ENCODE measurements at places on chromosomes 6 and 20.

GRCh38 chr6:54959820-54960219 lies 113.2 kb downstream of the FAM83B start:
- no peak for DNase-seq

DNA sequence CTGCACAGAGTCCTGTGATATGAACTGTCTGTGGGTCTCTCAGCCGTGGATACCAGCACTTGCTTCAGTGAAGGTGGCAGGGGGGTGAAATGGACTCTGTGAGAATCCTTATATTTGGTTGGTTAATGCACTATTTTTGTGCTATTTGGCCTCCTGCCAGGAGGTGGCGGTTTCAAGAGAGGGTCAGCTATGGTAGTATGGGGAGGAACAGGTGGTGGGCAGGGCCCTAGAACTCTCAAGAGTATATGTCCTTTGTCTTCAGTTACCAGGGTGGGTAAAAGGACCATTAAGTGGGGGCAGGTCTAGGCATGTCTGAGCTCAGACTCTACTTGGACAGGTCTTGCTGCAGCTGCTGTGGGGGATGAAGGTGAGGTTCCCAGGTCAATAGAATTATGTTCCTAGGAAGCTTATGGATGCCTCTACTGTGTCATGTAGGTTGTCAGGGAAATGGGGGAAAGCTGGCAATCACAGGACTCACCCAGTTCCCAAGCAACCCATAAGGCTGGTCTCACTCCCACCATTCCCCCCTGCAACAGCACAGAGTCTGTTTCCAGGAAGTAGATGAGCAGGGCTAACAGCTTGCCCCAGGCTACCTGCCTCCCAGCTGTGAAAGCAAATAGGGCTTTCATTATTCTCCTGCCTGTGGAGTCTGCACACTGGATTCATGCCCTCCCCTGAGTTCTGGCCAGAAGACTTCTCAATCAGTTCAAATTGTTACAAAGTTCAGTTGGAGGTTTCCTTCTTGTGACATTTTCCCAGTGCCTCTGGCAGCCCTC lies 56.8 kb upstream of the PHIP start:
- DNase-seq, result no peak

- peak; percentile 54 for DNase-seq
Measured at GRCh38 chr6:165883851-165884640, 221.0 kb upstream of the PDE10A start.

GRCh38 chr6:161066511-161066910 lies 74.9 kb downstream of the MAP3K4 start:
- no peak for DNase-seq

DNA sequence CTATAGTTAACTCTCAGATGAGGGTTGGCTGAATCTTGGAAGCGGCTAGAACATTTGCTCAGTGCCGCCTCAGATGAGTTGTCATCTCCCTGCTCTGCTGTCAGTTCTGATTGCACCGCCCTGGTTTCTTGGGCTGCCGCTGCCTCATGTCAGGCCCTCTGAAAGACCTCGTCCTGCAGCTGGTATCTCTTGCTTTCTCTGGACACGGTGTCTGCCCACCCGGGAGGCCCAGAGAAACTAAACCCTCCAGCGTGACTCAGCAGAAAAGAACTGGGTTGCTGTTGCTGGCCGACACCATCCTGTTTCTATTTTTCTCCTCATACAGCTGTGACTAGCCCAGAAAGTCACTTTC lies 355.4 kb downstream of the CD83 start:
- DNase-seq, result peak; percentile 39

- no peak for DNase-seq
Measured at GRCh38 chr6:140303218-140303949, 928.9 kb upstream of the CITED2 start.

DNA sequence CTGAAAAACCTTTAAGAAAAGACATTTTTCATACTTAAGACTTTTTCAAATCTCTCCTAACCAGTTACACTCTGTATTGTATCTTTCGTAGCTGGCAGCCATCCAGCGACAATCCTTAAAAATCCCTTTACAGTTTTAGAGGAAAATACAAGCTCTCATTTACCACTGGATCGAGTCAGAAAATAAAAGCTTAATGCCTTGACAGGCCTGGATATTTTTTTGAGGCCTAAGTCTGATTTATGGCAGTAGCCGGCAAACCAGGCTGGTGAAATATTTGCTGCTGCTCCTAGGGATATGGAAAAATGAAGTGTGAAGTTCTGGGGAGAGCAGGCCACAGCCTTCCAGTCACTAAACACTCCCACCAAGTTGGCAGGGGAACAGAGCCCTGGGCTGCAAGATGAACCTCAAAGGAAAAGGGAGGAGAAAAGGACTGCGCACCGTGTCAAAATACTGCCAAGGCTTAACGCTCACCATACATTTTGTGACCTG lies 213.0 kb upstream of the SUPT3H start:
- DNase-seq, result no peak

DNA sequence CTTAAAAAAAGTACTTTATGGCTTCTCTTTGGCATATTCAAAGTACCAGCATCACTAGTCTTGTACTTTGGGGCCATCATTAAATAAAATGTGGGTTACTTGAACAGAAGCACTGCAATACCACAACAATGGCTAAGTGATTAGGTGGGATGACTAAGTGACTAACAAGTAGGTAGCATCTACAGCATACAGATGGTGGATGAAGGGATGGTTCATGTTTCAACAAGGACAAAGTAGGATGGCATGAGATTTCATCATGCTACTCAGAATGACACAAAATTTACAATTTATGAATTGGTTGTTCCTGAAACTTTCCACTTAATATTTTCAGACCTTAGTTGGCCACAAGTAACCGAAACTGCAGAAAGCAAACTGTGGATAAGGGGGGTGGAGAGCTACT lies 7.7 kb downstream of the MPC1 start:
- no peak for DNase-seq

- DNase-seq, result peak; percentile 42
Measured at GRCh38 chr6:107866606-107867301, 42.6 kb upstream of the SCML4 start.

DNA sequence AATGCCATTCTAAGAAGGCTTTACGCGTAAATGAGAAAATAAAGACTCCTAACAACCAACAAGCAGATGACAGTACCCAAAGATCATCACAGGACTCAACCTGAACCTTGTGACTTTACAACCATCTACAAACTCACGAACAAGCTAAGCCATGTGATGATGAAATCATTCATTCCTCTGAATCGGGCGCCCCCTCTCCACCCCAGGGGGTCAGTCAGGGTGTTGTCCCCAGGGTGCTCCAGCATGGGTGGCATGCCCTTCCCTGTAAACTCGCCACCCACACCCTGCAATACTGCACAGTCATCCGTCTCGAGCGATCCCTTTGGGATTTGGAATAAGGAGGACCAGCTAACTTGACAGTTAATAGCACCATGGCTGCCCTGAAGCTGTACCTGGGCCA lies 12.6 kb downstream of the SERPINB6 start:
- DNase-seq, result no peak

DNA sequence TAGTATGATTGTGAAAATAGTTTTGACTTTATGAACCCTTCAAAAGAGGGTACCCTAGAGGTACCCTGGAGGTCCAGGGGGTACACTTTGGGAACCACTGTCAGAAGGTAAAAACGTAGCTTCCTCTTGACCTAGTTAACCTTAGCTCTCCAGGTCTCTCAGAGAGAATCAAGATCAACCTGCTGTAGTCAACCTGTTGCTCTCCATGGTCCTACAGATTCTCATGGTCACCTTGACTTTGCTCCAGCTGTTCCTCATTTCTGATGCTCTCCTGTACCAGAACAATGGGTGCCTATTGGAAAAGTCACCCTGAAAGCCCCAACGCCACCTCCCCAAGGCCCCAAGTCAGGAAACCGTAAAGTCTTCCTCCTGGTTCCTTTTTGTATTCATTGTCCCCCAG lies 294.4 kb upstream of the CDH4 start:
- no peak for DNase-seq

DNA sequence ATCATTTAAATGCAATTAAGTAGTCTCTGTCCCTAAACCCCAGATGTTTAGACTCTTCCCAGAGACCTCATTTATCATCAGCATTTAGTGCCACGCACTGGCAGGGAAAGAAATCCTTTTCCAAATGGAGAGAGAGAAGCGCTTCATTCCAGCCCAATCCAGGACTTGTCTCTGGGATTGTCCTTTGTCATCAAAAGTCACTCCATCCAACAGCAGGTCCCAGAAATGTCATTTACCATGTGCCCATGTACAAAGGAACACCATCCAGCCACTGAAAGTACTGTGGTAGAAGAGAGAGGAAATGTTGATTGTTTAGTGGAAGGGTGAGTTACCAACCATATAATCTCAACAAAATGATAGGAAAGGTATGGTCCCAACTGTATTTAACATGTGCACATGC lies 66.9 kb upstream of the SMIM28 start:
- DNase-seq, result no peak

GRCh38 chr6:125201961-125202729 lies 48.6 kb downstream of the TPD52L1 start:
- peak; percentile 30 for DNase-seq

GRCh38 chr6:84019842-84020211 lies 13.7 kb upstream of the MRAP2 start:
- DNase-seq, result no peak

DNA sequence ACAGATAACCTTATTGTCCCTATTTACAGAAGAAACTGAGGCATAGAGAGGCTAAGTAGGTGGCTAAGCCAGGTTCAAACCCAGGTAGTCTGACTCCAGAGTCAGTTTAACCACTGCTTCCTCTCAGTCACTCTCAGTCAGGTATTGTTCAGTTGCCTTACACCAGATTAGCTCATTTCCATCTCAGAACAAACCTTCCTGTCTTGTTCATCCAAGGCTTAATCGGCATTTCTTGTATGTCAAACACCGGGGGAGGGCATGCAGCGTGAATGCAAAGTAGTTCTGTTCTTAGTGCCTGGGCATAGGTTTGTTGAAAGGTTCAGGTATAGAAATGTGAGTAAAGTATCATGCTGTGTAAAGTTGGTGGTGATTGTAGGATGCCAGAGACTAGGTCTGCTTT lies 51.7 kb downstream of the CTNNBL1 start:
- no peak for DNase-seq

GRCh38 chr6:126033696-126034095 lies 47.4 kb downstream of the TRMT11 start:
- DNase-seq, result peak; percentile 60

GRCh38 chr20:14406495-14406894 lies 69.1 kb upstream of the FLRT3 start:
- DNase-seq, result no peak

- DNase-seq, result no peak
Measured at GRCh38 chr20:31875671-31876070, 5.2 kb downstream of the TTLL9 start.

DNA sequence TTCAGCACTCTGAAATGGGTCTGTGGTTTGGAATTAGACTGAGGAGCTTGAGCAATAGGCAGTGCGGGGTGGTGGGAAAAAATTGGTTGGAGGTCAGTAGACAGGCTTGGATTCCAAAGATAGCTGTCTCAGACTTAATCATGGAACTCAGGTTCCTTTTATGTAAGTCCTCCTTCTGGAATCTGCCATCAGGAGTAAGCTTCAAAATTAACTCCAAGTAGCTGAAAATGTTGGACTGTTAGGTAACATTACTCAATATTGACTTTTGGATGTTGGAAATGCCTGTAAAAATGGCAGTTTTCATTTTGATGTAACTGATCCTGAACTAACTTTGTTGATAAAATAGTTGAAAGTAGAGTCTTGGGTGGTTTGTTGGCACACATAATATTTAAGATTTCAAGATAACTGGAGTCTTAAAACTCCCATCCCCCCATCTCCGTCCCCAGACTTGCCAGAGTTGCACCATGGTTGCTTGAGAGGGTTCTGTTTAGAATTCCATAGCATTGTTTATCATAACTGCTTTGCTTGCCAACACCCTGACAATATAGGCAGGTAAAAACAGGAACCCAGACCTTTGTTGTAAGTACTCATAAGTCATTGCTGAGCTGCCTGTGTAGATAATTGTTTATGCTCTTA lies 83.0 kb downstream of the PHF20 start:
- no peak for DNase-seq

GRCh38 chr6:137352859-137353258 lies 133.7 kb upstream of the IFNGR1 start:
- DNase-seq, result no peak

DNA sequence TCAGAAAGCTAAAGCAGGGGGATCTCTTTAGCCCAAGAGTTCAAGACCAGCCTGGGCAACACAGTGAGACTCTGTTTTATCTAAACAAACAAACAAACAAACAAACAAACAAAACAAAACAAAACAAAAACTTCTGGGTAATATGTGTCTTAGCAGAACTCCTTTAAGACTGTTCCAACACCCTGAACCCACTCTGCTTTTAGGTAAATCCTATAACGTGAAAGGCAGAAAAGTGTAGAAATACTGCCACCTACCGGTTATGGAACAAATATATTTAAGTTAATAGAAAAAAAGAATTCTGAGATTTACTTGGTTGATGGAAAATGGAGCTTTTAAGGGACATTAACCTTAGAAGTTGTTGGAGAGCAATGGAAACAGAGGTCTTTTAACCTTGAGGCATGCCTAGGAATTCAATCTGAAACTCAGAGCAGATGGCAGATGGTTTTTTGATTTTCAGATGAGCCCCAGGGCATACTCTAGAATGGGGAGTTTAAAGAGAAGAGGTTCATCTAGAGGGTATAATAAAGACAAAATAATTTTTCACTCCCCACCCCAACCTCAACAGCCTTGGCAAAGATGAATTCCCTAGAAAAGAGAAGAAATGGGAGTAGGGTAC lies 38.5 kb downstream of the SOD2 start:
- no peak for DNase-seq

DNA sequence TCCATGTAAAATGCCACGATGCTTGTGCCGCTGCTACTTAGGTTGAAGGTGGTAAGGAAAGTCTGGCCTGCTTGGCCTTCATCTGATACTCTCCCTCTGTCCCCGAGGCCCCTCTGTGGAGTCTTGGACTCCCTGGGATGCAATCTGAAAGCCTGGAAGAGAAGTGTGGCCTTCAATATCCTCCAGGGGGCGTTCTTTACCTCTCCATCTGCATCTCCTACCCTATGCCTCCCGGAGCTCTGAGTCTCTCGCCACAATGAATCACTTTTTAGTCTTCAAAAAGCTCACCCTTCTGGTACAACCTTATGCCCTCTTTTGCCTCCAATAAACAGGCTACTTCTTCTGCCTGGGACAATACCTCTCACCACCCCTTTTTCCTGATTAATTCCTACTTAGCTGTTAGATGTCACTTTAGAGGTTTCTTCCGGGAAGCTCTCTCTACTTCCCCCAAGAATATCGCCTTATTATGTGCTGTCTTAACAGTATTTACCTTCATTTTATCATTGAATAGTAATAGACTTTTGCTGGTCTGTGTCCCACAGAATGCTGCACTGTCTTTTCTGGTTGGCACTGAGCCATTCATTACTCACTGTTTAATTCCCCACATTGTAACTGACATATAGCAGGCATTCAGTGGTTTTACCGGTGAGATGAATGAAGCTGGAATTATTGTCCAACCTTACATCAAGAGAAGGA lies 13.9 kb upstream of the ATG5 start:
- peak; percentile 80 for DNase-seq

GRCh38 chr6:70738028-70738427 lies 70.3 kb downstream of the SMAP1 start:
- DNase-seq, result no peak

GRCh38 chr6:101824551-101825345 lies 431.2 kb downstream of the GRIK2 start:
- no peak for DNase-seq

Data from hepatic stellate cell (primary cell).